A549 treated with Mapracorat at 1 μM for 4 hours (cell line): ENCODE measurements at places on chromosomes 5 and 9. TPM values are rescaled to one million over a fixed set of nuclear protein-coding genes. Genes with fewer than 3 reads are reported as not detected.

The BRINP1 gene
- 0.09 to 0.29 TPM (median 0.19 TPM) in 5 replicates for total RNA-seq

The CD14 gene
- 3.4 to 4.7 TPM (median 4.3 TPM) in 5 replicates for total RNA-seq

The ZNF366 gene
- not detected in 5 replicates for total RNA-seq

The NXNL2 gene
- total RNA-seq: 0.66 to 1.0 TPM (median 0.87 TPM) in 5 replicates

The SLC6A18 gene
- total RNA-seq: not detected in 5 replicates

The C5orf58 gene
- not detected in 5 replicates for total RNA-seq

The NEURL1B gene
- total RNA-seq: 5.1 to 7.6 TPM (median 6.8 TPM) in 5 replicates

The SNCB gene
- 0.86 to 1.3 TPM (median 1.0 TPM) in 5 replicates for total RNA-seq

The KIF20A gene
- 37.7 to 49.8 TPM (median 43.8 TPM) in 5 replicates for total RNA-seq

The PCDHGB7 gene
- 0.05 to 0.10 TPM (median 0.07 TPM) in 3 of 5 replicates, not detected in the others for total RNA-seq

The ADAMTS16 gene
- total RNA-seq: 1.3 to 1.6 TPM (median 1.5 TPM) in 5 replicates

The NR6A1 gene
- total RNA-seq: 1.5 to 2.1 TPM (median 1.8 TPM) in 5 replicates

The LAMC3 gene
- total RNA-seq: 1.5 to 3.1 TPM (median 2.2 TPM) in 5 replicates

The LIX1 gene
- not detected in 5 replicates for total RNA-seq

The RAPGEF1 gene
- total RNA-seq: 34.3 to 53.4 TPM (median 46.1 TPM) in 5 replicates
